Suppressor macrophage treated with lipopolysaccharide for 4 hours (primary cell): ENCODE measurements at places on chromosomes 7 and 10.

GRCh38 chr10:60629332-60629731 is 148.9 kb upstream of the CDK1 start:
- no peak for DNase-seq

GRCh38 chr7:143463556-143463955 is 14.1 kb upstream of the TAS2R41 start:
- peak; percentile 57 for DNase-seq

GRCh38 chr7:22352887-22353286 is 4.1 kb downstream of the RAPGEF5 start:
- no peak for DNase-seq

DNA sequence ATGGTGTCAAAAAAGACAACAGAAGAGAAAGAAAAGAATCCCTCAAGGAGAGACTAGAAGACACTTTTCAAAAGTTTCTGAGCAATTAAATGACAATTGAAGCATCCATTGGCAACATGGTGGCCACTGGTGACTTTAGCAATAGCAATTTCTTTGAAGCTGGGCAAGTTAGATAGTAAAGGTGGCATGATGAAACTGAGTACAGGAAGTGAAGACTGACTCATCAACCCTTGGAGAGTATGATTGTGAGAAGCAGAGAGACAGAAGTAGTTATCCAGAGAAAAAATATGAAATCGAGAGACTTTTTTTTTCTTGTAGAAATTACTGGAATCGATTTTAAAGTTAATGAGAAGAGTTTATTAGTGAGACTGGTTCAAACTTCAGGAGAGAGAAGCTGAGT is 52.5 kb downstream of the DGKB start:
- no peak for DNase-seq

GRCh38 chr10:29828956-29829355 is 194.2 kb upstream of the SVIL start:
- DNase-seq = peak; percentile 74

- no peak for DNase-seq
Observed at GRCh38 chr10:114541081-114541796, 116.8 kb downstream of the ABLIM1 start.

GRCh38 chr7:55032069-55032699 is 13.4 kb downstream of the EGFR start:
- no peak for DNase-seq

DNA sequence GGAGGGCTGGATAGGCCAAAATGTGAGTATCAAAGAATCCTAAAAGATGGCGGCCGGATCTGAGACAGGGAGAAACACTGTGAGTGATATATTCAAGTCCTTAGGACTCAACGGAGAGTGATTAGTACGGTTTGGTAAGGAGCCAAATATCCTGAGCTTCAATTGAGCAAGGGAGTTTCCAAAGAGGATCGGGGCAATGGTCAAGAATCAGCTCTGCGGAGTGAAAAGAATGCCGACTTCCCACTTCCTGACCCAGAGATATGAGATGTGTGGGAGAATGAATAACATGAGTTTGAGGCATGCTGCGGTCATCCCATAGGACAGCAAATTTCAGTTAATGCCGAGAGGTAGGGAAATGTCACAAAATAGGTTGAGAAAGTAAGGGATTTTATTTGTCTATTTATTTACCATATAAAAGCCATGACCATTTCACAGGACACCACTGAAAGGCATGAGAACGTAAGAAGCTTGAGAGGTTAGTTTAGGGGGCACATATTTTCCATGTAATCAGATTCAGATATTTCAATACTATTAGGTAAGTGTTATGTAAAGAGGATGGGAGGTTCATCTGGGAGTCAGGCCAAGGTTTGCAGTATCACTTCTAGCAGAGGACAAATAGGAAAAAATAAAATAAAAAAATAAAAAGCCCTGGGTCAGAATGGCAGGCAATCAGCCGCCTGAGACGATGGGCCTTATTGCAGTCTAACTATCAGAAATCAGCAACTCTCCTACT is 165.6 kb downstream of the HGF start:
- no peak for DNase-seq

GRCh38 chr7:134339475-134339874 is 22.7 kb upstream of the SLC35B4 start:
- DNase-seq = no peak

- no peak for DNase-seq
Observed at GRCh38 chr7:53672681-53673080, 637.2 kb downstream of the POM121L12 start.

DNA sequence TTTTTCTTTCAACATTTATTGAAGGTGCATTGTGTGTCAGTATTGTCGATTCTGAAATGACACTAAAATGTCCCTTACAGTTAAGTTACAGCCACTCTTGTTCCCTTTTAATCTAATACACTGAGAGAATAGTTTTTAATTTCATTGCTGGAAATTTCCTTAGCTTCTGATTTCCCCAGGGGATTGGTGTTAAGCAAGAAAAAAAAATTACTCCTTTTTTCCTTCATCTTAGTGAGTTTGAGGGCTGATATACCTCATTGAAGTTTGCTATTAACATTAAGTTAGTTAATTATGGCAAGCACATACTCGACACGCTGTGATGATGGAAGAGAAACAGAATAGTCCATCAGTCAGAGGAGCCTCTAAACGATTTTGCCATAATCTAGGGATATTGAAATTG is 57.0 kb upstream of the EXOC4 start:
- no peak for DNase-seq

- DNase-seq = no peak
Observed at GRCh38 chr7:749140-749551, 22.1 kb upstream of the PRKAR1B start.

- DNase-seq = no peak
Observed at GRCh38 chr7:69597278-69598076, 798 bp upstream of the AUTS2 start.

DNA sequence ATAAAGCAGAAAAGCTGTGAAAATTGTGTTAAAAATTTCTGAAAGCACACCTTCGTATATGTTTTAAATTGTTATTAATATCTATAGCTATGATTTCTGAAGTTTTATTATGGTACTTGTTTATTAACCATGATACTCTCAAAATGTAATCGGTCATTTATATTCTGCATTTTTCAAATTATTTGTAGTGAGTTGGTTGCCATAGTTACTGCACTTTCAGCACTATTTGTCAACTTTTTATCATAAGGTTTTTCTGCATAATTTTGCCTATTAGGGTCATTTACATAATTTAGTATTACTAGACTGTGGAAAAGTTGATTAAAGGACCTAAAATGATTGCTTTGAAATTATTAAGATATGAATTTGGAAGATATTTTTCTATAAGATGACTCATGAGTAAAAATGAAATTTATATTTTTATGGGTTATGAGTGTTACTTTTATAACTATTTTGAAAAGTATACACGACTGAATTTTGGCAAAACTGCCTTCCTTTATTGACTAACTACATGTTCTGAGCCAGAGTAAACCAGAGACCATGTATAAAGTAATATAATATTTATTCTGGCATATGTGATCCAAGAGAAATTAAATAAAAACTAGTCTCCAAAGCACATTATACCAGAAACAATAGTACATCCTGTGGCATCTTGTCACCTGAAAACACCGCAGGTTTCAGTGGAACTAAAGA is 7.9 kb upstream of the AGR2 start:
- DNase-seq = no peak

DNA sequence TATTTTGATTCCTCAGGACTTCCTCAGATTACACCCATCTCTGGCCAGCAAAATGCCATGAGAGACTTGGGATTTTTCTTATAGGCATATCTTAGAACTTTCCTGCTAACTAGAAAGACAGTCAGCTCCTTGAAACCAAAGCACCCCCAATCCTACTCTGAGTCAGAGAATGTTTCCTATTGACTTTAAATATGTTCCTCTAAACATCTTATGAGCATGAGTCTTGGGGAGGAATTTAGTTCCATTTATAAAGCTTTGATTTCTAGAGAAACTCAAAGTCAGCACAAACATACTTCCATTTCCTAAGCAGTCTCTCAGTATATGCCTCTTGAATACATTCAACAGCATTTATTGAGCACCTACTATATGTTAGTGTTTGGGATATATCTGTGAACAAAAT is 128.5 kb downstream of the INHBA start:
- peak; percentile 10 for DNase-seq

- DNase-seq = no peak
Observed at GRCh38 chr10:70622981-70623844, 20.7 kb upstream of the PRF1 start.

DNA sequence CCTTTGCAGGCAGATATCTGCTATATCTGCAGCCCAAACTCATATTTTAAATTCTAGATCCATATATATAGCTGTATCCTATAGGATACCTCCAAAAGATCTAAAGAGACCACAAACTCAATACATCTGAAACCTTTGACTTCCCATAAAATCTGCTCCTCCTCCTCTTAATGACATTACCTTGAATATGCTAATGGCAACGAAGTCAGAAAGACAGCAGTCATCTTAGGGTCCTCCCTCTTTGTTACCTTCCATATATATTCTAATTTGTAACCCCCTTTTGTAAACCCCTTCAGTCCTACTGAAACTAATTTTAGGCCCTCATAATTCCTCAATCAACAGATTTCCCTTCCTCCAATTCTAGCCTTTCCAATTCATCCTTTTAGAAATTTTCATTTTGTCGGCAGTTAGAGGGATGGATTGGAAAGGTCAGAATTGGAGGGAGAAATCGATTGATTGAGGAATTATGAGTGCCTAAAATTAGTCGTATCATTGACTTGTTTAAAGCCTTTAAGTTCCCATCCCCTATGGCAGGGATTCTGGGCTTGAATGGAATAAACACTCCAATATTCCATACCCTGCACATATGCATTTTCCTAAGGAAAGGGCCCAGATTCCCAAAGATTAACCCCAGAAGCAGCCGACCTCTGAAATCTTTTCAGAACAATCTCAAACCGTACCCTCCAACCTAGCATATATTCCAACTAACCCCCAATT is 2.4 kb downstream of the SYPL1 start:
- DNase-seq = no peak

GRCh38 chr10:129964611-129965424 is 744 bp upstream of the EBF3 start:
- DNase-seq = no peak

GRCh38 chr10:67171970-67172369 is 246.1 kb downstream of the LRRTM3 start:
- DNase-seq = no peak

DNA sequence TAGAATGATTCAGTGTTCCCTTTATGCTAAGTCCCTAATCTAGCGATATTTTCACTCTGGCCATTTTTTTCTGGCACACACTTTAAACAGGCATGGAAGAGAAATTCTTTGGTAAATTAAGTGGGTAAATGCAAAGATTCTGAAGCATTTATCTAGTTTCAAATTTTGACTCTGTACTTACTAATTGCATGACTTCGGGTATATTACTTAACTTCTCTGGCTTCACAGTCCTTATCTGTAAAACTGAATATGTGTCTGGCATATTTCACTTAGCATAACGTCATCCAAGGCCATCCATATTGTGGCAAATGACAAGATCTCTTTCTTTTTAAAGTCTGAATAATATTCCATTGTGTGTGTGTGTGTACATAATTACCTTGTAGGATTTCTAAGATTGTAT is 114.5 kb downstream of the MBL2 start:
- no peak for DNase-seq

DNA sequence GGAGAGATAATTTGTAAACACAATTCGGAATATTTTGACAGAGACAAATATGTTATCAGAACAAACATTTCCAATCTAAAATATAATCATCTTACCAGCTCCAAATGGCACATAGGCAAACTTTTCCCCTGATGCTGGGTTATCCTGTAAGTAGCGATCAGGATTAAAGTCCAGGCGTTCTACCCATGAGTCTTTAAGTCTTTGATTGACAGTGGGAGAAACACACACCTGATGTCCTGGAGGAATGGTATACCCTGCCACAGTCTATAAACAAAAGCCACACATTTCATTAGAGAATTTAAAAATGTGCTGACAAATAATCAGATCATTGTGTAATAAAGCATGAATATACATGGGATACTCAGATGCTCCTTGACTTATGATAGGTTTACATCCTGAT is 17.3 kb downstream of the CYP51A1 start:
- no peak for DNase-seq

- peak; percentile 45 for DNase-seq
Observed at GRCh38 chr7:41955893-41956675, 253.2 kb upstream of the INHBA start.

- DNase-seq = no peak
Observed at GRCh38 chr7:44748948-44749731, 493 bp downstream of the ZMIZ2 start.

DNA sequence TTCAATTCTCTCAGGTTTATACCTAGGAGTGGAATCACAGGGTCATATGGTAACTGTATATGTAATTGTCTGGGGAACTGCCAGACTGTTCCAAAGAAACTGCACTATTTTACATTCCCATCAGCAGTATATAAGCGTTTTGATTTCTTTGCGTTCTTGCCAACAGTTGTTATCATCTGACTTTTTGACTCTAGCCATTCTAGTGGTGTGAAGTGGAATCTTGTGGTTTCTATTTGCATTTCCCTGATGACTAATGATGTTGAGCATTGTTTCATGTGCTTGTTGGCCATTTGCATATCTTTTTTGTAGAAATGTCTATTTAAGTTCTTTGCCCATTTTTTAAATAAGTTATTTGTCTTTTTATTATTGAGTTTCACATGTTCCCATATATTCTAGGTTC is 44.3 kb upstream of the ZC3HAV1 start:
- peak; percentile 47 for DNase-seq

DNA sequence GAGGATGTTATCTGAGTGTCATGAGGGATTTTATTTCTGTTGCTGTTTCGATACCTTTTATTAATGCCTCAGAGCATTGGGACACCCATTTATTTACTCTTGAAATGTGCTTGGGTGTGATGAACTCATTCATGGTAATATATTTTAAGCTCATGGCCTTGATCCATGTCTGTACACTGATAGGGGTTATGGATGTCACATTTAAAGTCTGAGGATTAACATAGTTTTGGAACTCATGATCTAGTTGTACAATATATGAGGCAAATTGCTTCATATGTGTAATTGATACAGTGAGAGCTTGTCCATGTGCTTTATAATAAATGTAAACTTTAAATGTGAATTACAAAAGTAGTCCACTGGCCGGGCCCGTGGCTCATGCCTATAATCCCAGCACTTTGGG is 23.0 kb upstream of the ZRANB1 start:
- DNase-seq = no peak

GRCh38 chr7:50497968-50498367 is 47.8 kb upstream of the FIGNL1 start:
- DNase-seq = no peak

GRCh38 chr7:43303740-43304241 is 191.3 kb downstream of the HECW1 start:
- DNase-seq = peak; percentile 42
